ENCODE measurements at places on chromosomes 1 and 21. TPM values are rescaled to one million over a fixed set of nuclear protein-coding genes. Genes with fewer than 3 reads are reported as not detected.
A peak's percentile ranks its signal among the peaks of the same experiment; 100 is the strongest.

Gene TLCD4
- total RNA-seq = 0.51 TPM

Gene ICOSLG
- total RNA-seq = 3.4 TPM

Gene FNDC5
- total RNA-seq = not detected

Gene UTS2
- not detected for total RNA-seq

Gene PGM1
- total RNA-seq = 21.0 TPM

Gene GNAT2
- not detected for total RNA-seq

Gene COA7
- 28.6 TPM for total RNA-seq

Gene C8A
- not detected for total RNA-seq

Gene POGK
- total RNA-seq = 32.2 TPM

Gene TGFB2
- 31.5 TPM for total RNA-seq

Gene TRABD2B
- total RNA-seq = not detected

- DNase-seq = peak; percentile 39
Observed at GRCh38 chr1:67646145-67647035, 38.6 kb upstream of the GADD45A start.

DNA sequence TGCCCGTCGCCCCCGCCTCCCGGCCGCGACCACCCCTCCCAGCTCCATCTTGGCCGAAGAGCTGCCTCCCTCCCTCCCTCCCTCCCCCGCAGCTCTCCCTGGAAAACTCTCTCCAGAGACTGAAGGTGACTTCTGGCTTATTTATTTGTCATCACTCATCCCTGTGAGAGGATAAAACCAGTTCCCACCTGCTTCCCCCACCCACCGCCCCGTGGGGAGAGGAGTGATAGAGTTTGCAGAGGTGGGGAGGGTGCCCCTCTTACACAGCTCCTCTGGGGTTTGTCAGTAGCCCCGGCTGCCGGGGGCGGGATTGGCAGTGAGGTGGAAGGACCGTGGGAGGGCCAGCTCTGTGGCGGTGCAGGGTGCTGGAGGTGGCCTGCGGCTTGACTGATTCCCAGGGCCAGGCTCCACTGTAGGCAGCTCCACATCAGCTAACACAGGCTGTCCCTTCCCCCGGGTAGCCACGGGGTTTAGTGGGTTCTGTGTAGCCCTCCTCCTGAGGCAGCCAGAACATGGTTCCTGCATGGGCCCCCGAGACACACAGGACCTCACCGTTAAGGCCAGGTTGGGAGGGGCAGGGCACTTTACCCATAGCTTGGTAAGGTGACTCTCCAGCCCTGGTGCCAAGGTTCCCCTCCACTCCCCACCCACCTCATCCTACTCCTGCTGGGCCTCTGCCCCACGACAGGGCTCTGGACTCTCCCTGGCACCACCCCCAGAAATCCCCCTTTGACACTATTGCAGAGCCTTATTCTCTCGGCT, 62.2 kb downstream of the ELK4 start:
- no peak for DNase-seq

GRCh38 chr1:58395355-58395754, 151.2 kb downstream of the OMA1 start:
- peak; percentile 78 for DNase-seq

- DNase-seq = no peak
Observed at GRCh38 chr1:206882555-206882954, 14.7 kb upstream of the IL24 start.

DNA sequence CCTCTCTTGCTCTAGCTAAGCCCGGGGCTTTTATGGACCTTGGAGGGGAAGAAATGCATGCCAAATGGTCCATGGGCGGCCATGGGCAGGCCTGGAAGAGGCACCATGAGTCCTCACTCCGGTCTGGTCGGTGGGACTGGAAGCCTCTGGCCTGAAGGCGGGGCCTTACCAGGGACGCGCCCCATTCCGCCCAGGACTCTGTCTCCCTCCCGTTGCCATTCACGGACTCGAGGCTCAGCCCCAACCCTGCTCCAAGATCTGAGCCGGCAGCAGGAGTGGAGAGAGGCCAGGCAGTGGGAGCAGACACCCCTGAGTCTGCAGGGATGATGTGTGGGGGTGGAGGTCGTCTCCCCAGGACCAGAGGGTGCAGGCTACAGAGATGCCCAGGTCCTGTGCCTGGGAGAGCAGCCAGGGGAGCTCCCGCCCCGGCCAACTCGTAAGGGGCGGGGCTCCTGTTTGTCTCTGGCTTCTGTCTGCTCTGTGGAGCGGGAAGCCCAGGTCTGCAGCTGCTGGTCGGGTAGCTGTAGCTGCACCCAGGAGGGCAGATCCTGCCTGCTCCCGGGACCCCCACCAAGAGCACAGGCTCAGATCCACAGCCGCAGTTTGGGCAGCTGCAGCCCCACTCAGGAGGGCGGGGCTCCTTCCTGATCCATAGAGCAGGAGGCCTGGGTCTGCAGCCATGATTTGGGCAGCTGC, 8.3 kb upstream of the KANK4 start:
- DNase-seq = no peak

GRCh38 chr1:232307296-232308017, 322.5 kb downstream of the SIPA1L2 start:
- peak; percentile 29 for DNase-seq

DNA sequence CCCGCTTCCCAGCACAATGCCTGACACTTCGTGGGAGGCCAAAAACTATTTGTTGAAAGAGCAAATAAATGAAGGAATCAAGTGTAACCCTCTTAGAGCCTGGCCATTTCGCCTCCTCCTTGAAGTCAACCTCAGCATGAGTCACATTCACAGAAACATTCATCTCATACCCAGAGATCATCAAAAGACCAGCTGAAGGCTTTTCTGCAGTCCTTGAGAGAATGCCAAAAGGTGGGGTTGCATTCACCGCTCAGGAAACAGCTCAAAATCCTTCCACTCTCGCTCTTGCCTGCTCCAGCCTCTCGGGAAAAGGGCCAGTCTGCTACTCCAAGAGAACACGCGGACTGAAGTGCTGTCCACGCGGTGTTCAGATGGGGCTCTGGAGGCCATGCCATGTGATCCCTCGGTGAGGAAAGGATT, 90.0 kb downstream of the VWA5B1 start:
- DNase-seq = no peak

- no peak for DNase-seq
Observed at GRCh38 chr1:226888816-226889215, 18.4 kb downstream of the PSEN2 start.

DNA sequence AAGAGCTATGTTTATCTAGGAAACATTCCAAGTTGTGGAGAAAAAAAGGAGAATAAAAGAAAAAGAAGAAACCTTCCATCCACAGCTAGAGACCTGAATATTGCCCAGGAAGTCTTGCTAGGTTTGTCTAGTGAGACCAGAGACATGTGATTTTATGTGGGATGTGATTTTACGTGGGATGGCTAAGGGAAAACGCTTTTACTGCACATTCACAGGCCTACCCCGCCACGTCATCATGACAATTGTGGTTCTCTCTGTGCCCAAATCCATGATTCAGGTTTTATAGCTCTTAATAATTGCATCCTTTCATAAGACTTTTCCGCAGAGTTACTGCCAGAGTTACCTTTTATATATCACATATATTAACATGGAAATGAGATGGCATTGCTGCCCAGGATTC, 86.4 kb upstream of the SSX2IP start:
- DNase-seq = no peak

DNA sequence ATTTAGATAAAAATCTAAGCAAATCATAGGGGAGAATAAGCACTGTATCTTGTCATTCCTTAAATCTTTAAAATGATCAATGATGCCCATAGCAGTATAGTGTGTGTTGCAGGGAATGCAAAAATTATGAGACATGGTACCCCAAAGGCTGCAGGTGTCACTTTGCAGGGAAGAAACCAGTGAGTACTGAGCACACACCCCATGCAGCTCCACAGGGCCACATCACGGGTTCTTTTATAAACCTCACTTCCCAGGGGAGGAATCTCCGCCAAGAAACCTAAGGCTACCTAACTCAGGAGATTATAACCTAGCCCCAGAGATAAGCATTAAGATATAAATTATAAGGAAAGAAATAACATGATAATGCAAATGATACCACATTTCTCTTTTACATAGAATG, 115.6 kb downstream of the APP start:
- no peak for DNase-seq

- DNase-seq = no peak
Observed at GRCh38 chr1:111615870-111616715, 3.5 kb upstream of the RAP1A start.

DNA sequence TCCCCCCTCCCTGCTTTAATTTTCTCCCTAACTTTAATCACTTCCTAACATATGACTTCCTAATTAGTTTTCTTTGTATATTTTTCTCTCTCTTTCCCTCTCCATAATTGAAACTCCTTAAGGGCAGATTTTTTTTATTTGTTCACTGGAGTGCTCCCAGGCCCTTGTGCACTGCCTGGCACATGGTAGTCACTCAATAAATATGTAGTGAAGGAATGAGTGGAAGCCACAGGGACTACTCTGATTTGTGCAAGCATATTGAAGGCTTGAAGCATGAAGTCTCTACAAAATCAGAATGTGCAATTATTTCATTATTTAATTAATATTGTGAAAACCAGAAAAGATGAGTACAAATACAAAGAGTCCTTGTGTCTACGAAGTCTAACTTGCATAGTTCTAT, 41.5 kb downstream of the SNX7 start:
- DNase-seq = no peak

DNA sequence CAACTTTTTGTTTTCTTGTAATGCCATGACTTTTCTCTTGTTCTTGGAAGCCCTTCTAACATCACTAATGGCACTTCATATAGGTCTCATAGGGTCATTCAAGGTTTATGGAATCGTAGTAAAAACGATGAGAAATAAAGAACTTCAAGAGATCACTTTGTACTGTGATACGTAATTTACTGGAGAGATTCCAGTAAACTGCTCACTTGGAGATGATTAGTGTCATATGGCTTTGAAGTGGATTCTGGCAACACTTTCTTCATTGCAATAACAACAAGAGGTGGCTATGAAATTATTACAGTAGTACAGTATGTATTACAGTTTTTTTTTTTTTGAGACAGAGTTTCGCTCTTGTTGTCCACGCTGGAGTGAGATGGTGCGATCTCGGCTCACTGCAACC, 103.4 kb downstream of the RUSC1 start:
- no peak for DNase-seq

- no peak for DNase-seq
Observed at GRCh38 chr1:224189561-224189960, 6.5 kb downstream of the DEGS1 start.

DNA sequence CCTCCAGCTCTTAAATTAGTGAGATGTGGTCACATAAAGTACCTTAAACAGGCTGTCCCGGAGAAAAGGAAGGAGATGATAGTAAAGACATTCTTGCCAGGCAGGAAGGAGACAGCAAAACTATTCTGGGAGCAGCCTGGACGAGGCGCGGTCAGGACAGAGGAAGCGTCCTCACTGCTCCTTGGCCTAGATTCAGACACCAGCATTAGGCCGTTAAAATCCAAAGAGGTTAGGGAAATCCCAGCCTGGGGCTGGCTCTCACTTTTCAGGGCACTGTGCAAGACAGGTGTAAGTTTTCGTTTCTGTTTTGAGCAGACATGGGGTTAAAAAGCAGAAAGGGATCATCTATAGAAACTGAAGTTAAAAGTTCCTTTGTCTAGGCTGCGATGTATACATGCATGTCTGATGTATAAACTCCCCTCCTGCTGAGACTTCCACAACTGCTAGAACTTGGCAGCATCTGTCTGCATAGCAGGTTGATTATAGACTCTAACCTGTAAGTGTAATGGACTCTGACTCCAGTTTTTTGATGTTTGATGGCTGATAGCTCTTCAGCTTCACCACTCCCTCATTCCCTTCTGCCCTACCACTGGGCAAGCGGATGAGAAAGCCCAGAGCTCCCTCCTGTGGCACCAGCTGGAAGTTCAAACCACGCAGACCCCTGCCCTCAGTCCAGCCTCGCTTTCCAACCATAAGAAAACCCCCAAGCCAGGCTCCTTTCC, 21.5 kb downstream of the STPG1 start:
- DNase-seq = peak; percentile 75

GRCh38 chr1:51331206-51332100, 1.1 kb upstream of the TTC39A start:
- DNase-seq = peak; percentile 41

- no peak for DNase-seq
Observed at GRCh38 chr1:12851779-12852178, 3.3 kb upstream of the HNRNPCL1 start.

Measured in endothelial cell of umbilical vein (primary cell).